ENCODE measurements at places on chromosomes 1 and 21. TPM values are rescaled to one million over a fixed set of nuclear protein-coding genes. Genes with fewer than 3 reads are reported as not detected.

GRCh38 chr1:208921259-208921658 is 662.3 kb upstream of the CAMK1G start:
- DNase-seq: no peak
- no peak overlapping the region for H3K27ac ChIP-seq
- H3K4me1 ChIP-seq: no peaks in the 10 kb centered on the region
- H3K4me3 ChIP-seq: no peak overlapping the region
- no peaks in the 10 kb centered on the region for H3K36me3 ChIP-seq

GRCh38 chr1:4700801-4701200 is 46.4 kb downstream of the AJAP1 start:
- no peaks in the 10 kb centered on the region for H3K4me1 ChIP-seq
- no peak for DNase-seq
- H3K36me3 ChIP-seq: no peaks in the 10 kb centered on the region
- H3K27me3 ChIP-seq: no peaks in the 10 kb centered on the region
- no peak overlapping the region for H3K4me3 ChIP-seq

Gene TFF1
- not detected for total RNA-seq

Gene NES
- total RNA-seq: 25.9 TPM

GRCh38 chr1:202462342-202463076 is 114.0 kb downstream of the PPP1R12B start:
- peaks cover 24% of the 10 kb centered on the region for H3K4me1 ChIP-seq
- H3K4me3 ChIP-seq: no peak overlapping the region
- H3K27me3 ChIP-seq: no peaks in the 10 kb centered on the region
- no peaks in the 10 kb centered on the region for H3K36me3 ChIP-seq
- DNase-seq: peak; percentile 40

Gene MARK1
- total RNA-seq: 2.3 TPM

GRCh38 chr1:17434601-17435000 is 4.9 kb downstream of the RCC2 start:
- no peaks in the 10 kb centered on the region for H3K27me3 ChIP-seq
- peaks cover 22% of the 10 kb centered on the region for H3K4me1 ChIP-seq
- DNase-seq: no peak
- no peak overlapping the region for H3K4me3 ChIP-seq
- no peak overlapping the region for H3K27ac ChIP-seq

DNA sequence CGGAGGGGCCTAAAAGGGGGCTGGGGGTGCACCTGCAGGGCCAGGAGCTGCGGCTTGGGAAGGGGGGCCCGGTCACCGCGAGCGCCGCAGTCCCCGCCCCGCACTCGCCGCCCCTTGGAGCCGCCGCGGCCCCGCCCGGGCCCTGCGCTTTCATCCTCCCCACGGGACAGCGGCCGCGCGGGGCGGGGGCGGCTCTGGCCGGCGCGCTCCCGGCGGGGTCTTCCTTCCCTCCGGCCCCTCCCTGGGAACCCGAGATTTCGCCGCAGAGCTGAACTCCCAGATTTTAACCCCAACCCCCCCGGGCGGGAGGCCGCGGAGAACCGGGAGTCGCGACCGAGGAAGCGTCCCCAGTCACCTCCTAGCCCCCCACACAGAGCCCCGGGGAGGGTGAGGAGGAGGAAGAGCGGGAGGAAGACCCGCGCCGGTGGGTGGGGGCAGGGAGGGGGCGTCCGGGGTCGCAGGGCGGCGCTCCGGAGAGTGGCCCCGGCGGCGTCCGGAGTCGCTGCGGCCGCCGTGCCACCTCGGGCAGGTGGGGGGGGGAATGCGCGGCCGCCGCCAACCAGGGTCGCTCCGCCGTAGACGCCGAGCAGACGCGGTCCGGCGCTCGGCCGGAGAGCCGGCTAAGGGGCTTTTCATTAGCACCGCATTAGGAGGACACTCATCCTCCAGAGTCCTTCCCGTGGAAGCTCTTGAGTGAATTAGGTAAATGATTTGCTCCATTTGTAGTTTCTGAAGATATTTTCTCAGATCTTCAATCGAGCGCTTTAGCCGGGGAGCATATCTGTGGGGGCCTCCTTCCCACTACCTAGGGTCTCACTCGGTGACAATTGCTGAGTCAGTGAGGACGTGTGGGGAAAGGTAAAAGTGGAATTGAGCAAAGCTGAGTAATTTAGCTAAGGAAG is 31.6 kb upstream of the NFIA start:
- H3K36me3 ChIP-seq: no peaks in the 10 kb centered on the region
- H3K27ac ChIP-seq: peak overlapping the region; percentile 96
- peak overlapping the region; percentile 80 for H3K4me3 ChIP-seq
- no peaks in the 10 kb centered on the region for H3K27me3 ChIP-seq
- peaks cover 55% of the 10 kb centered on the region for H3K4me1 ChIP-seq

Data from upper lobe of left lung (tissue), 6 donors.